ENCODE measurements at places on chromosomes 16 and 17.

DNA sequence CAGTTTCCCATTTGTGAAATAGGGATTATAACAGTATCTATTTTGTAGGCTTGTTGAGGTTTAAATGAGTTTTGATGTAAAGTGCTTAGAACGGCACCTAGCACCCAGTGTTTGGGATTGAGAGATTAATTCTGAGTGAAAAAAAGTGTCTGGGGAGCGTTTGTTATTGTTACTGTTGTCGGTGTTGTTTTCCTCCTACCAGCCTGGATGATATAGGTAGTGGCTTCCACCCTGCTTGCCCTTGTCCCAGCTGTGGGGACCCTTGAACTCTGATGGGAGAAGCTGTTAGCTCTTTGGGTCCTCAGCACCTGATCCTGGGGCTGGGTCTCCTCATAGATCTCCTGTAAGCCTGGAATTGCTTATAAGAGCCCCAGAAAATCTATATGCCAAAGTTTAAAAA lies 4.9 kb downstream of the FMNL1 start:
- DNase-seq: no peak

- DNase-seq: no peak
Measured at GRCh38 chr17:55453839-55454557, 32.4 kb upstream of the MMD start.

GRCh38 chr17:59763861-59764260 lies 56.4 kb downstream of the VMP1 start:
- DNase-seq: no peak

GRCh38 chr16:79012671-79013434 lies 587.7 kb downstream of the MAF start:
- no peak for DNase-seq

GRCh38 chr17:3033248-3033640 lies 30.2 kb downstream of the OR1D5 start:
- DNase-seq: no peak

- no peak for DNase-seq
Measured at GRCh38 chr17:45123930-45124796, 8.2 kb downstream of the PLCD3 start.

DNA sequence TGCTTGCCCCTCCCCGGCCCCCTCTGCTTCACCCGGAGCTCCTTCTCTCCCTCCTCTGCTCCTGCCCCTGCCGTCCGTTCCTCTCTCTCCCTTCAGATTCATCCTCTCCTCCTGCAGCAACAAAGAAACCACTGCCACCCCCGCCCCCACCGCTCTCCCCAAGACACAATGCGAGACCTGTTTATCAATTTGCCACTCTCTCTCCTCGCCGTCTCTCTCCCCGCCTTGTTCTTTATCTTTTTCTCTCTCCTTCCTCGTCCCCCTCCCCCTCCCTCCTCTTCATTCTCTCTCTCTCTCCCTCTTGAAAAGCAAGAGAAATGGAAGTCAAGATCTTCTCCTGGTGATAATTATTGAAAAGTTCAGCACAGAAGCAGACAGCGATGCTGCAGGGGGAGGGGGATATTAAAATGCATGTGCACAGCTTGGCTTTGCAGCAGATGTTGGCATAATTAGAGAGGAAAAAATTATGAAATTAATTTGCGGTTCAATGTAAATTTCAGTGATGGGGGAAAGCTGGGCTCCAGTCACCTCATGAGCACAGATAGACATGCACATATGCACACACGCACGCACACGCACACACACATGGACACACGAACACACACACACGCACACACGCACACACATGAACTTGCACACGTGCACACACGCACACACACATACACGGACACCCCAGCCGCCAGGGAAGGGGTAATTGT lies 58.1 kb upstream of the CBFA2T3 start:
- DNase-seq: no peak

DNA sequence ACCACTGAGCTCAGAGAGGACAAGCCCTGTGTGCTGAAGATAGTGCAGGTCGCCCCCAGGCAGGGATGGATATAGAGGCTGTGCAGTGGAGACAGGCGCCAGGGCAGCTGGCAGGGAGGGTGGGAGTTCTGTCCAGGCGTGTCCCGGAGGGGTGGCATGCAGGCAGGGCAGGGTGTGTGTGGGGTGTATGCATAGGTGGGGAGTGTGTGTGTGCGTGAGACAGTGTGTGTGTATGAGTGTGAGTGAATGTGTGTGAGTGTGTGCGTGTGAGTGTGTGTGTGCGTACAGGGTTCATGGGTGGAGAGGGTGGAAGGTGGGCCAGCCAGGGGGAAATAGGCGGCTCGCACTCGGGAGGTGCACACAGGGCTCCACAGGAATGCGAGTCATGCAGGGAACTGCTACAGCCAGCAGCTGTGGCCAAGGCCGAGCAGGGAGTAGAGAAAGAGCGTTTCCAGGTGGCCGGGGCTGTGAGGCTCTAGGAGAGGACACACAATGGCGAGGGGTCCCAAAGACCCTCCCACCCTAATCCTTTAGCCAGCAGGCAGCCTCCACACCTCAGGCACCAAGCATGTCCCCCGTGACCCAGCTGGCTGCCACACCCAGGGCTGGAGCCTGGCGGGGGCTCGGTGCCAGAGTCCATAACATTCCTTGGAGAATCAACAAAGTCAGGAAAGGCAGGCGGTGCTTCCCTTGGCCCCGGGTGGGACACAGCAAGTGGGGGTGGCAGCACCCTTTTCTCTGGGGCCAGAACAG lies 4.6 kb downstream of the PLCD3 start:
- DNase-seq: no peak

- no peak for DNase-seq
Measured at GRCh38 chr16:26583803-26584202, 482.9 kb upstream of the C16orf82 start.

DNA sequence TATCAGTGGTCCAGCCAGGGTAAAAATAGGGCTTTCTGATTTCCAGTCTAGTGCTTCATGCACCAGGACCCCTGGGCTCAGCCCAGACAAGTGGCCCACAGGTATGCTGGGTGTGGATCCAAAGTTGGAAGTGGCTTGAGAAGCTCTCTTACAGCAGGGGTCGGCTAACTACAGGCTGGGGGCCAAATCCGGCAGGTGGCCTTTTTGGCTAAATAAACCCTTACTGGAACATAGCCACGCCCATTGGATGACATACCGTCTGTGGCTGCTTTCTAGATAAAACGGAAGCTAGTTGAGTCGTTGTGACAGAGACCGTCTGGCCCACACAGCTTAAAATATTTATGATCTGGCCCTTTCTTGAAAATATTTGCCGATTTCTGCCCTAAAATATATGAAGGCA lies 119.0 kb upstream of the CDC42EP4 start:
- DNase-seq: no peak

DNA sequence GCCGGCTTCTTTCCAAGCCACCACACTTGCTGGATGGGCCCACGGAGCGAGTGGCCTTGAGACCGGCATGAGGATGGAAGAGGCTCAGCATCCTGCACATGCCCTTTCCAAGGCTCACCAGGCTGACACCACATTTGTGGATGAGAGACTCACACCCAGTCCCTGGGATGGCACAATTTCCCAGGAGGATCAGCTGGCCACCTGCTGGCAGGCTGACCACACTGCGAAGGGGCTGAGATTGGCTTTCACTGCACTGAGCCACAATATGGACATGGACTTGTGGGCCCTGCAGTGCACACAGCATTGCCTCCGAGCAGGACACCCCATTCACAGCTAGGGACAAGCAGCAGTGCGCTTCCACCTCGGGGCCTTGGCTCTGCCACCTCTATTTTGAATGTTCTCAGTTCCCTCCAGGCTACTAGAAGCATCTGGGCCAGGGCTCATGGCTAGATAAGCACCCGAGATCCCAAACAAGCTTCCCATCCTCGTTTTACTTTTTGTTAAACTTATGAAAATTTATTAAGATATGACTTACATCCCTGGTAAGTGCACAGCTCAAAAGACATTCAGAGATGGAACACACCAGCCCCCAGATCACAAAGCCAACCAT lies 25.3 kb upstream of the KSR1 start:
- DNase-seq: no peak

DNA sequence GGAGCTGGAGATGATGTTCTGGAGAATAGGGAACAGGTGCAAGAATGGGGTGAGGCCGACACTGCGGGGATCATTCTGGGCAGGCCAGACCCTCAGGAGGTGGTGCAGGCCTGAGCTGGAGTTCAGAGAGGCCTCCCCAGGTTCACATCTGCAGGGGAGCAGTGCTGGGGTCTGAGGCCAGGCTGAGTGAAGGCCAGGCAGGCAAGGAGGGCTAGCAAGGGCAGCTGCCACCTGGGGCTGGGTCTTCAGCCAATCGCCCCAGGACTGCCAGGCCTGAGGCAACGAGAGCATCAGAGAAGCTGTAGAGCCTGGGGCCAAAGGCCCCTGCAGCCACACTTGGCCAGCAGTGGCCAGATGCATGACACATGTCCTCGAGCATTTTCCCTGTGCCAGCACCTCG lies 14.5 kb downstream of the FOXN1 start:
- no peak for DNase-seq

DNA sequence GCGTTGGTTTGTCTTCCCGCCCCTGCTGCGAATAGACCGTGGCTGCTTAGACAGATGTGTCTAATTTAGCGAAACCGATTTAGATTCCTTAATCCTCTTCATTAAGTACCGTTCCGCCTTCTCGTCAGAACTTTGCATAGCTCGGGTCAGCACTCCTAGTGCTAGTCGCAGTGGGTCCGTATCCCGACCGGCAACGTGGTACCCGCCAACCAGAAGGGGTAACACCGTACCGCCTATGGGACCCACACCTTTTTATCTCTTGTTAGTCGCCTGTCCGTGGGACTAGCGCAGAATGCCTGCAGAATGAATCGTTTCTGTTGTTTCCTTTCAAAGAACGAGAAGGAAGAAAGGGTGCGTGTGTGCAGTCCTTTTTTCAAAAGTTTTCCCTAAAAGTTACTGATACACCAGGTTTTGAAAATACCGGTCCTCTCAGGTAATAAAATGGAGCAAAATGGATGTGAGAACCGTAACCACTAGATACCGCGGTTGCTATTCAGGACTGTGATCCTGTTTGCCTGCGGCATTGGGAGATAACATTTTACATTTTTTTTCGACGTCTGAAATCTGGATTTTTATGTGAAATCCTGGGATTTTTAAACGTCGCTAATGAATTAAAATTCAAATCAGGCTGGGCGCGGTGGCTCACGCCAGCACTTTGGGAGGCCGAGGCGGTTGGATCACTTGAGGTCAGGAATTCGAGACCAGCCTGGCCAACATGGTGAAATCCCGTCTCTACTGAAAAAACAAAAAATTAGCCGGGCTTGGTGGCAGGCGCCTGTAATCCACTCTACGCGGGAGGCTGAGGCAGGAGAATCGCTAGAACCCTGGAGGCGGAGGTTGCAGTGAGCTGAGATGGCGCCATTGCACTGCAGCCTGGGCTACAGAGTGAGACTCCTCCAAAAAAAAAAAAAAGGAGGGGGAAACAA lies 998 bp upstream of the SRSF1 start:
- DNase-seq: no peak

GRCh38 chr16:69319381-69319780 lies 8.2 kb downstream of the VPS4A start:
- no peak for DNase-seq

DNA sequence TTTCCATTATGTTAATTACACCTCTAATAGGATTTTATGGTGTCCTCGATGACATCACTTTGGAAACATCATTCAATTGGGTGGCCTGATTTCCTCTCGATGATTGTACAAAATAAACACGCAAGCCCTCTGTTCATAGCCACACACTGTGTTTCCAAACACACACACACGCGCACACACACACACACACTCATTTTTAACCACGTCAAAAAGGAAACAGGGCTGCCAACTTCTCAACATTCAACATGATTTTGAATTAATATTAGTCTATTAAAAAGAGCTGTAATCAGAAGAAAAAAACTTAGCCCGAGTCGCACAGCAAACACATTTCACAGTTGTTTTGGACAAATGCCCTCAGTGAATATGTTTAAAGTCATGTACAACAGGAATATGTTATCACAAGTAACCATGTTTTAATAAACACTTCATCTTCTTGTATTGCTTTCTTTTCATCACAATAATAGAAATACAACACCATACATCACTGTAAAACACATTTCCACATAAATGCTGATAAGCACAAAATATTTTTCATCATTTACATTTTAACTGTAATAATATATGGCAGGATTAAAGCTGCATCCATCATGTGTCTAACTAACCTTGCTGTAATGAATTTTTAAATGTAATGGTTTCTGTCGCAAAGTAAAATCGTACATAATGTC lies 219.1 kb upstream of the IRX3 start:
- no peak for DNase-seq

- no peak for DNase-seq
Measured at GRCh38 chr16:47026492-47026891, 53.0 kb upstream of the DNAJA2 start.

- DNase-seq: no peak
Measured at GRCh38 chr17:19296786-19297778, 59.9 kb downstream of the EPN2 start.

DNA sequence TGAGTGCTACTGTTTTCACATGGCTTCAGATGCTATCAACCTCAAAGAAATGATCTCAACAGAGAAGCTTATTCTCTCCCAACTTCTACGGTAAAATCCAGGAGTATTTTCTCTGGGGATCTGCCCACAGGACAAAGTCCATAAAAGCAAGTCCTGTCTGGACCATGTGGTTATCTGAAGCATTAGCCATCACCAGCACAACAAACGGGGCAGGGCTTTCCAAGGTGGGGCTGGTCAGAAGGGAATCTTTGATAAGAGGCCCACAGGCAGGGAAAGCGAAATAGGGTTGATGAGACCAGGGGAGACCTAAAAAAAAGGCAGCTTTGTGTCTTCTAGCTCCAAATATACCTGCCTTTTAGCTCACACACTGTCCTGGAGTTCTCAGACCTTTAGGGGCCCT lies 38.7 kb upstream of the CACNG3 start:
- no peak for DNase-seq

DNA sequence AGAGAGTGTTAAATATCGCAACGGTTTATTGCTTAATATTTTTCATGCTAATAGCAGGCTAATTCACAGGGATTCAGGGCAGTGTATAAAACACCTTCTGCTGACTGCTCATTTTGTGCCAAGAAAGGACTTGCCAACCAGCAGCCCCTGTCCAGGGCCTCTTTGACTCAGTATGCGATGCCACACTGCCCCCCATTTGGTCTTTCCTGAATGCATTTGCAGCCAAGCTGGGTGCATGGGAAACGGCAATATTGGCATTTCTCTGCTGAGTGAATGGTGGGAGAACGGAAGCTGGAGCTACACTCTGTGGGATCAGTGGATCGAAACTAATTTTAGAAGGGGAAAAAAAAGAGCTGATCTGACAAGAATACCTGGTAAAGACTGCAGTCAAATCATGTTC lies 152.9 kb upstream of the C16orf82 start:
- no peak for DNase-seq

GRCh38 chr17:59401725-59402124 lies 70.3 kb downstream of the YPEL2 start:
- no peak for DNase-seq
